ENCODE measurements at places on chromosomes 13 and 19.

DNA sequence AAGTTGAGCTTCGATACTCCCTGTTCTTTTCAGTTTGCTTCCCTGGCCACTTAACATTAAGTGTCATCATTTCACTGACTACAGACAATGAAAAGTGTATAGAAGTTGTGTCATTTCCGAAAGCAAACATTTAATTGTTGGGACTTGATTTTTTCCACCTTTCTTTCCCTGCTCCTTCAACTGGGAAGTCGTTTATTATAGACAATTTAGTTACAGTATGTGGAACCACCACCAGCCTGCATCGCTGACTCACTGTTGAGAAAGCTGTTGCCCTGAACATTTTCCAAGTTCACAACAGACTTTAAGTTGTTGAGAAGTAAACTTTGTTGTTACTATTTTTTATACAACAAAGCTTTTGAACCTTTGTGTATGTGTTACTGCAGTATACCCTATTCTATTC lies 788.4 kb upstream of the PRR20A start:
- no peak for DNase-seq

DNA sequence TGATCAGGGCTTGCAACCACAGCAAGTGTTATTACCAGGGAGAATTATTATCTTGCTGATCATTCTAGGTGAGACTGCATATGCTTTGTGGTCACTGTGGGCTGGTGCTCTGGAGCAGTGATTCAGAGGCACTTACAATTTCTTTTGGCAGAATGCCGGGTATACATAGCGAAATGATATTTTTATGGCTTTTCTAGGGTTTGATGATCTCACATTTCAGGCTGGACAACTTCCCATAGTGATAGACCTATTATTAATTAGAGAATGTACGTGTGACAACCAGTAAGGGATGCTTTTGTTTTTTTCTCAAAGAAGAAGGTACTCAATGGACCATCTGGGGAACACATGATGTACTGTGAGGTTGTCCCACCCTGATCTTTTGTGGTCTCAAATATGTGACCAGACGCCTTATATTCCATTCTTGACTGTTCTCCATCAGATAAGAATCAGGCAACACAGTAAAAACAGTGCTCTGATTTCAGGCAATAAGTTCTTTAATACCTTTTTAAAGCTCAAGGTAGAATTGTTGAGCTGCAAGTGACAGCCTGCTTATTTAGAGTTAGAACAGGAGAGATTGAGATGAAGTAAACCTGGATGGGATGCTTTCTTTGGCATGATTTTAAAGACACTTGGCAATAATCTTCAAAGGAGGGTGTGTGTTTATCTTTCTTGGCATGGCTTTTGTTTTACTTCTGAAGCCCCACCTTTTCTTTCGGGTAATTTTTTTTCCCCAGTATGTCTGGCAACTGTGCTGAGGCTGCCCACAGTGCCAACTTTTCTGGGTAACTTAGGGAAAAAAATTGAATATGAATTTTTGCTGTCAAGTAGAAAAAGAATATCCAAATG lies 27.4 kb upstream of the SCEL start:
- DNase-seq: no peak

DNA sequence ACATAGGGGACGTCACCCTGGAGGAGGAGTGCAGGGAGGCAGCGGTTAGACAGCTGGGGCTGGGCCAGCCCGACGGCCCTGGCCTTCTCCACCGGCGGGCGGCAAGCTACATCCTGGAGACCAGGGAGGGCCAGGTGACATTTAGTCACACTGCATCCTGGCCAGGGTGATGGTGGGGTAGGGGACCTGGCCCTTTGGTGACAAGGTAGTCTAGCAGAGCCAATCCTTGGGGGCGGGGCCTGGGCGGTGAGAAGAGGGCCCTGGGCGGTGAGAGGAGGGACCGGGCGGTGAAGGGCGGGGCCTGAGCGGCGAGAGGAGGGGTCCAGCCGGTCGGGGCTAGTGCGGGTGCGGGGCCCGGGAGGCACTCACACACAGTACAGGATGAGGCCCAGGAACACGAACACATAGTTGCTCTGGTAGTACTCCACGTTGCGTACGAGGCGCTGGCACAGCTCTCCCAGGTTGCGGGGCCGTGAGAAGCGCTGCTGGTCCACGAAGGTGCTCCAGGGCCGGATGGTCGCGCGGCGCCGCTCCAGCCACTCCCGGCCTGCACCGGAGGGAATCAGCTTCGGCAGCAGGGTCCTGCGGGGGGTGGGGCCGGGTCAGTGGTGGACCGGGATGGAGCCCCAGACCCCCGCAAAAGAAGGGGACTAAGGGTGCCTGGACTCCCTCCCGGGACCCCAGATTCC lies 610 bp downstream of the RABAC1 start:
- no peak for DNase-seq

GRCh38 chr13:48602296-48603016 lies 51.3 kb upstream of the CYSLTR2 start:
- DNase-seq: no peak

GRCh38 chr19:27618006-27618405 lies 1594.9 kb downstream of the UQCRFS1 start:
- DNase-seq: no peak

GRCh38 chr19:18743784-18744418 lies 47.2 kb downstream of the COMP start:
- DNase-seq: no peak

- DNase-seq: no peak
These were observed 1.4 kb downstream of the ANKRD27 start for GRCh38 chr19:32673573-32673972.

DNA sequence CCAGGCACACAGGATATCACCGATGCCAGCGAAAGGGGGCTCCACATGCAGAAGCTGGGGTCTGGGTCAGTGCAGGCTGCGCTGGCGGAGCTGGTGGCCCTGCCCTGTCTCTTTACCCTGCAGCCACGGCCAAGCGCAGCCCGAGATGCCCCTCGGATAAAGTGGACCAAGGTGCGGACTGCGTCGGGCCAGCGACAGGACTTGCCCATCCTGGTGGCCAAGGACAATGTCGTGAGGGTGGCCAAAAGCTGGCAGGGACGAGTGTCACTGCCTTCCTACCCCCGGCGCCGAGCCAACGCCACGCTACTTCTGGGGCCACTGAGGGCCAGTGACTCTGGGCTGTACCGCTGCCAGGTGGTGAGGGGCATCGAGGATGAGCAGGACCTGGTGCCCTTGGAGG lies 7.2 kb downstream of the NCAN start:
- no peak for DNase-seq

DNA sequence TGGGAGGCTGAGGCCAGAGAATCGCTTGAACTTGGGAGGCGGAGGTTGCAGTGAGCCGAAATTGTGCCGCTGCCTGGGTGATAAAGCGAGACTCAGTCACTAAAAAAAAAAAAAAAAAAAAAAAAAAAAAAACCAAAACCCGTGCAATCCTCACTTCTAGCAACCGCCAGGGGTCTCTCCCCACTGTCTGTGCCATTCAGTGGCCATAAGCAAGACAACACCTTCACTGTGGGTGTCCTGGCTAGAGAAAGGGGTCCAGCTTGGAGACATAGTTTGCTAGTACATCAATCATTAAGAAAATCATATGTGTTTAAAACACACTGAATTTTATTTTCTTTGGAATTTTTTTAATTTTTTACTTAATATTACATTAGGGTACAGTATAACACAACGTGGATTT lies 68.2 kb downstream of the RASL11A start:
- no peak for DNase-seq

DNA sequence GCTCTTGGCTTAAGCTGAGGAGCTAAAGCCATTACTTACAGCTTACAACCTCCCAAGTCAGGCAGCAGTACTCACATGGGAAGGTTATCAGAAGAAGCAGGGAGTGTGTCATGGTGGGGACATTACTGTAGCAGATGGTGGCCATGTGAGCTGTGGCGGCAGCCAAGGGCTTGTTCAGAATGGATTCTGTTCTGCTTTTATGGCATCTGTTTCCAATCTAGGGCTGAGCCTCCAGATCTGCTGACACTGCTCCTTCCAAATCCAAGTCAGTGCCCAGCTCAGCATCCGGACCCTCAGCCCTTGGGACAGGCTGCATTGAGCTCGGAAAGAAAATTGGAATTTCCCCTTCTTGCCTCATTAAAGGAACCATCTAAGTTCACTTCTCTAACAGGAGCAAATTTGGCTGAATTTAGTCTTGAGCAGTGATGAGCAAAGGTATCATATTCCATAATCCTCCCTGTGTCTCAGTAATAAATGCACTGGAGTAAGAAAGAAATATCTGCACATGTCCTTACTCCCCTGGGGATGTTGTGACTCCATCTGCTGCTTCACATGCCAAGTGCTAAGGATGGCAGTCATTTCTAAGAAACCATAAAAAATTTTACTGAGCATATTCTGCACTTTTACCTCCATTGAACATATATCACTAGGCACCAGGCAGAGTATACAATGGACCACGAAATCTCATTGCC lies 73.9 kb downstream of the KCTD12 start:
- DNase-seq: no peak

DNA sequence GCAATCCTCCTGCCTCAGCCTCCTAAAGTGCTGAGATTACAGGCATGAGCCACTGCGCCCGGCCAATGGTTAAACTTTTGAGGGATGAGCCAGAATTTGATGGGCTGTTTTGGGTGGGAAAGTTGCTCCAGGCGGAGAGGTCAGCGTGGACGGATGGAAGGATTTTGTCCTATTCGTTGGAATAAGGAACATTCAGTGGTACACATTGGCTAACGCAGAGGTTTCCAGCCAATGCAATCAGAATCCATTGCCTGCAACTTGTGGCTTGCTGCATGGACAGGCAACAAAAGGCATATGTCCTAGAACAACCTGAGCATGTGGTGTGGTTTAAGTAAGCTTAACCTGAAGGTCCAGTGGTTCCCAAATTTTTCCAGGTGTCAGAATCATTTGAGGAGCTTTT lies 35.5 kb upstream of the C1QTNF9 start:
- DNase-seq: no peak

- no peak for DNase-seq
These were observed 192.8 kb downstream of the TM9SF2 start for GRCh38 chr13:99693852-99694611.

- DNase-seq: no peak
These were observed 13.3 kb downstream of the CD37 start for GRCh38 chr19:49348305-49349189.

DNA sequence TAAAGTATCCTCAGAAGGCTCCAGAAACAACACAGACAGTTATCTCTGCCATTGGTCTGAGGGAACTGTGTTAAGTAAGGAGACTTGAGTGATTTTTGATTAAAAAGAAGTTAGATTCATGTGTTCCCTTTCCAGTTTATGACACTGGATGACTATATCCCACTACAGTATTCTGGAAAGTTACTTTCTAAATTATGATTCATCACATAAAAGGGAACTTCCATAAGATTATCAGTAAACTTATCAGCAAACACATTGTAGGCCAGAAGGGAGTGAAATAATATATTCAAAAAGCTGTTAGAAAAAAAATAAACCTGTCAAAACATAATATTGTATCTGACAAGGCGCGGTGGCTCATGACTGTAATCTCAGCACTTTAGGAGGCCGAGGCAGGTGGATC lies 700.0 kb downstream of the SLITRK6 start:
- DNase-seq: no peak

DNA sequence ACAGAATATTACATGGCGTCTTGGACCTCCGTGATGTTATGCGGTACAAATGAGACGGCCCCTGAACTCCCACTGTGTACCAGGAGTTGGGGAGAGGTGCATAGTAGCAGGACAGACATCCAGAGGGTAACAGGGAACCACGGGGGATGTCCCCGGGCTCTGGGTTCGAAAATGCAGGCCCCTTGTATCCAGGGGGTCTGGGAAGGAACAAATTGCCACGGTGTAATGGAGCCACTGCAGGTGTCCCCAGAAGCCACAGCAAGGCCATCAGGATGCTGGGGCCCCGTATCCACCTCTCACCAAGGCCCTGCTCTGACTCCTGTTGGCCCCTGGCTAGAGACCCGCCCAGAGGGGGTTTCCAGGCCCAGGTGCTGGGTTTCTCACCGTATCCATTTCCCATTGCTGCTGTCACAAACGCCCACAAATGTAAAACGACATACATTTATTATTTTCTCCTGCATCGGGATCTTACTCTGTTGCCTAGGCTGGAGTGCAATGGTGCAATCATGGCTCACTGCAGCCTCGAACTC lies 77.8 kb downstream of the INSR start:
- DNase-seq: no peak

GRCh38 chr19:1923319-1923718 lies 17.7 kb upstream of the CSNK1G2 start:
- no peak for DNase-seq

GRCh38 chr19:41866284-41866683 lies 6.2 kb downstream of the RPS19 start:
- DNase-seq: no peak

DNA sequence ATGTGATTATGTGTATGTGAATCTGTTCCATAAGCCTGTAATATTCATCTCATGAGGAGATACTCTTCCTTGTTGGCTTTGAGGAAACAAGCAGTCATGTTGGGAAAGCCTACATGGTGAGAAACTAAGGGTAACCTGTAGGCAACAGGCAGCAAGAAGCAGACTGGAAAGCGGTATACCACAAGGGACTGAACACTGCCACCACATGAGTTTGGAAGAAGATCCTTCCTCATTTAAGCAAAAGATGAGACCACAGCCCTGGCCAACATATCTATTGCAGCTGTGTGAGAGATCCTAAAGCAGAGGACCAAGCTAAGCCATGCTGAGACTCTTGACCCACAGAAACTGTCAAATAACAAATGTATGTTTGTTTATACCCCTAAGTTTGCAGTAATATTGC lies 134.8 kb downstream of the B3GLCT start:
- DNase-seq: no peak

- DNase-seq: no peak
These were observed 83.9 kb downstream of the OLFM4 start for GRCh38 chr13:53112522-53112921.

- DNase-seq: no peak
These were observed 65.3 kb upstream of the RXFP2 start for GRCh38 chr13:31674051-31674450.

DNA sequence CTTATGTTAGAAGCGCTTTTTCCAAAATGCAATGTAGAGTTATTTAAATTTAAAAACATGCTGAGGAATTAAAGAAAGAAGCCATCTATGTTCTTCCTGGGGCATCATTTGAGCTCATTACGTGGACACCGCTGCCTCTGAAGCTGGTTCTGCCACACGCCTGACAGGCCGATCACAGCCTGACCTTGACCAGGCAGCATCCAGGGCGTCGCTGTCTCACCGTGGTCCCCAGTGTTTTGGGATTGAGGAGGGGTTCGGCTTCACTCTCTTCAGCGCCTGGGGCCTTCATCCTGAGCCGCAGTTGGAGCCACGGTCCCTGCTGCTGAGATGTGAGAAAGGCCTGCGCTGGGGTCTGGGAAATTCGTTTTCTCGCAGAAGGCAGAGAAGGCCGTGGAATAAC lies 64.0 kb downstream of the ATP11A start:
- DNase-seq: no peak

- DNase-seq: no peak
These were observed 111.9 kb downstream of the COL4A2 start for GRCh38 chr13:110418944-110419343.

- no peak for DNase-seq
These were observed 1.3 kb upstream of the IRF2BP1 start for GRCh38 chr19:45887200-45887710.

- no peak for DNase-seq
These were observed 2818.6 kb upstream of the PCDH20 start for GRCh38 chr13:64234255-64234654.

Data from stimulated activated CD4-positive, alpha-beta T cell treated with anti-CD3 and anti-CD28 coated beads, TNF-alpha, amount 100 ng/mL, for 1 hour (primary cell).